ENCODE measurements at places on chromosomes 4 and X.

DNA sequence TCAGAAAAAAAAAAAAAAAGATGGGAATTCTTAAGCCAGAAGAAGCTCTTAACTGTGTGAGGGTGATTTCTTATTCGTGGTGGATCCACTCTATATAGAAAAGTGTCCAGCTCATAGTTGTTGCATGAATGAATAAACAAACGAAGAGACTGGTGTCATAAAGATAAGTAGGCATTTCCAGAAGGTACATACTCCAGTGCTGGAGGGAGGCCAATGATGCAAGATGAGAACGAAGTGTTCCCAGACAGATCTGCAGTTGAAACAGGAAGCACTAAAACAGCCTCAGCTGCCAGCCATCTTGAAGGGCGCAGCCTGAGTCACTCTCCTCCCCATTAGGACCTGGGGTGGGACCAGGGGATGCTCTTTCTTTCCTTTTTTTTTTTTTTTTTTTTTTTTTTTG is 47.4 kb upstream of the HOPX start:
- no peak for DNase-seq

- DNase-seq: no peak
These were observed 74.6 kb upstream of the SH3RF1 start for GRCh38 chr4:169345316-169345721.

- no peak for DNase-seq
These were observed 53.8 kb upstream of the HGFAC start for GRCh38 chr4:3387943-3388361.

DNA sequence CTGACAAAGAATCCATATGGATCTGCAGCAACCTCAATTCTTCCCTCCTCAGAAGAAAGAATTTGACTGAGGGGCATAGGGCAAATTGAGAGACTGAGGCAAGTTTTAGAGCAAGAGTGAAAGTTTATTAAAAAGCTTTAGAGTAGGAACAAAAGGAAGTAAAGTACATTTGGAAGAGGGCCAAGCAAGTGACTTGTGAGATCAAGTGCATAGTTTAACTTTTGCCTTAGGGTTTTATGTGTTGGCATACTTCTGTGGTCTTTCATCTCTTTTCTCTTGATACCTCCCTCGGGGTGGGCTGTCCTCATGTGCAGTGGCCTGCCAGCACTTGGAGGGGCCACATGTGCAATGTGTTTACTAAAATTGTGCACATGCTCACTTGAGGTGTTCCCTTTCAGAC is 98.0 kb upstream of the MAGEB16 start:
- DNase-seq: no peak

- no peak for DNase-seq
These were observed 464 bp downstream of the RASGEF1B start for GRCh38 chr4:81471298-81471587.

GRCh38 chr4:42513748-42514492 is 116.6 kb downstream of the SHISA3 start:
- no peak for DNase-seq
